NCI-H1930 (cell line): ENCODE measurements at places on chromosomes 3 and 15.

GRCh38 chr3:140258222-140258724 is 323.3 kb downstream of the CLSTN2 start:
- no peak for DNase-seq

DNA sequence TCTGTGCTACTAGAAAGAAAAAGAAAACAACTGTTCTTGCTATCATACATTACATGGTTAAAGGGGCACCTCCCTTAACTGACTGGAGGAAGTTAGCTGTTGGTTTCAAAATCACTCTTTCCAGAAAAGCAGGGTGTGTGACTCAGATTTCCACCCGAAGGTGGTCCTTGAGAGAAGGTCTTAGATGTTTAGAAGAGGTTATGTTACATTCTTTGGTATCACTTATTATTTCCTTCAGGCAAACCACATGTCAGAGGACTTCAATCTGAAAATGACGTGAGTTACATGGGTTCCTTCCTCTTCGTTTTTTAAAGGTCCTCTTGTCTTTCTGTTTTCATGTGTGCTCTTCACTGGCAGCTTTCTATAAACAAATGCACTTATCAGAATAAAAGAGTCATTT is 307.9 kb upstream of the CBLB start:
- no peak for DNase-seq

DNA sequence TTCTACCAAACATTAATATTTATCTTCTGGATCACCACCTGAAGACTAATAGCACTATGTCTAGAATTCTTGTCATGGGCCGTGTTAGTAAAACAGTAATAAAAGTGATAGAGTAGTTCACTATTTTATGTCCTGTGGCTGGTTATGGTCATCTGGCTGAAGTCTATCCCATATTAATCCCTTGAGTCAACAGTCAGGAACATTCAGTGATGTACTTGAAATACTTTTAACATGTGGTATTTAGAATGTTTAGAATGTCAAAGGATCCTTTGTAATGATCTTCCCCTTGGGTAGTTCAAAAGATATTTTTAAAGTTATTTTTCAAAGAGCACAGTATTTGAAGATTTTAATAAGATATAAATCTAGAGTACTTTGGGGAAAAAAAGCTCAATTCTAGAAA is 117.0 kb downstream of the MBNL1 start:
- DNase-seq = no peak

- no peak for DNase-seq
Measured at GRCh38 chr3:108461661-108462111, 48.7 kb downstream of the MYH15 start.

- DNase-seq = no peak
Measured at GRCh38 chr3:132445817-132446216, 28.5 kb downstream of the DNAJC13 start.

GRCh38 chr3:153209596-153209995 is 47.6 kb downstream of the RAP2B start:
- DNase-seq = no peak

- no peak for DNase-seq
Measured at GRCh38 chr3:145557405-145557804, 603.6 kb downstream of the PLOD2 start.

DNA sequence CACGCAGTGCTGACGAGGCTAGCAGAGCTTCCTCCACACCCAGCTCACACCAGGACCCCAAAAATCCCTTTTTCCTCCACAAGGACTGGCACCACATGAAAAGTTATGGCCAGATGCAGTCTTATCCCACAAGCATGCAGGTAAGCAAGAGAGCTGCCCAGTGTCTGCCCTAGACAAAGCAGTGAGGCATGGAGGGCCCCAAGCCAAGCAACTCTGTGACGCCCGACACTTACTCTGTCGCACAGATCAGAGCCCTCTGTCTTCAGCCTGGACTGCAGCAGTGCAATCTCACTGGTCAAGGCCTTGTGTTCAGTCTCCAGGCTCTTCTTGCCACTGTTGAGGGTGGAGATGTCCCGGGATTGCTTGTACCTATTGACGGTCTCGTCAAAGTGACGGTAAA is 28.7 kb downstream of the RPN1 start:
- DNase-seq = no peak

- DNase-seq = peak; percentile 4
Measured at GRCh38 chr15:36883713-36884517, 216.4 kb downstream of the MEIS2 start.

DNA sequence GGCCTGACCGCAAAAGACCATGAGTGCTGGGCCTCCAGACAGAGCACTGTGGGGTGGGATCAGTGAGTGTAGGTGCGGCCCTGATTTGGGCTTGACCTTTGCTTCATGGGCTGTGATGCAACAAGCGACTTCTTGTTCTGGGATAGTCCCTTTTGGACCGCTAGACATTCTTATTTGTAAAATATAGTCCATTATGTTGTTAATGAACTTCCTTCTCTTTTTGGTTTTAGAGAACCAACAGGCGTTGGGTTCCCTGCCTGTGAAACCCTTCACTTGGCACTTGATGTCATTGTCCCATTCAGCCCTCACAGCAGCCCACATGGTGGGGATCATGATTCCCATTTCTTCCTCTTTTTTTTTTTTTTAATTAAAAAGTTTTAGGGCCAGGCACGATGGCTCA is 15.8 kb upstream of the TRH start:
- no peak for DNase-seq

DNA sequence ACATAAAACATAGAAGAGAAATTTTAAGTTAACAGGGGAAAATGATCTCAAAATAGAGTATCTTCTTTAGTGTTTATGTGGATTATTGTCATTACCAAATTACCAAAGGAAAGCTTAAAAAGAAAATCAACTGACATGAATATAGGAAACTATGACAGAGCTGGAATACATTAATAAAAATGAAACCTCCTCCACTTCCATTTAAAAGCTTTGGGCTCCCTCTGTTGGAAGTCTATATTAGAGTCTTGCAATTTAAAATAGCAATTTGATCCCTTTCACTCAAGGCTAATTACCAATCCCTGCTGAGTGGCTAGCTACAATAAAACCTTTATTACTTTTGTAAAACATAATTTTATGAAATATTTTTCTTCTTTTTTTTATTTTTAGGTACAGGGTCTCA is 61.4 kb upstream of the IMPG2 start:
- no peak for DNase-seq

DNA sequence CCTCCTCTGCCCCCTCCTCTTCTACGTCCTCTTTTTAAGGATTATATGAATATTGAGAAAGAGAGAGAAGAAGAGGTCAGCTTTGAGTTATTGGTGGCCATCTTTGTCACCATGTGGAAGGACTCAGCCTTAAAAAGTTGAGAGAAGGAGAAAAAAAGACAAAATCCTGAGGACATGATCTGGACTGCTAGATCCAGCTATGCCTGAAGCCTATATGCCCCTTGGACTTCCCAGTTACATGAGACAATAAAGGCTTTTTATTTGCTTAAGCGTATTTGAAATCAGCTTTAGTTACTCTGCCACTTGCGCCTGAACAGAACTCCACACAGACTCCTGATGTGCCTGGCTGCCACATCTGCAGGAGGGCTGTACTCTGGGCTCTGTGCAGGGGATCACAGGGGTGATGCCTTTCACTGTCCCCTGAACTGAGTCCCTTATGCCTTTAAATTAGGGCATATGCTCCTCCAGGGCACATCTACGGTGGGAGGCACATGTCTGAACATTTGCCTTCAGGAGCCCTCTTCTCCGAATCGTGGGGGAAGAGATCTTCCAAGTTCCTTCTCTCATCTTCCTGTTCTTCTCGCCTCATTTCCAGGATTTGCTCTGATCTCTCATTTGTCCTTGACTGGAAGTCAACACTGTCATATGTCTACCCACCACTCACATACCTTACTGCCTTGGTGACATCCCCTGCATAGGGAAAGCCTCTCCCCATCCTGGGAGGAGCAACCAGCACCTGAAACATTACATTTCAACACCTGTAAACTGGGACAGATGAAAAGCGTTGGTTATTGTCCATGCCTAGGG is 14.0 kb upstream of the PLA2G4E start:
- DNase-seq = no peak

- DNase-seq = no peak
Measured at GRCh38 chr3:56655709-56656108, 27.4 kb downstream of the TASOR start.

GRCh38 chr15:69532856-69533255 is 80.2 kb downstream of the RPLP1 start:
- DNase-seq = no peak

GRCh38 chr15:38254051-38254883 is 1.6 kb downstream of the SPRED1 start:
- no peak for DNase-seq

DNA sequence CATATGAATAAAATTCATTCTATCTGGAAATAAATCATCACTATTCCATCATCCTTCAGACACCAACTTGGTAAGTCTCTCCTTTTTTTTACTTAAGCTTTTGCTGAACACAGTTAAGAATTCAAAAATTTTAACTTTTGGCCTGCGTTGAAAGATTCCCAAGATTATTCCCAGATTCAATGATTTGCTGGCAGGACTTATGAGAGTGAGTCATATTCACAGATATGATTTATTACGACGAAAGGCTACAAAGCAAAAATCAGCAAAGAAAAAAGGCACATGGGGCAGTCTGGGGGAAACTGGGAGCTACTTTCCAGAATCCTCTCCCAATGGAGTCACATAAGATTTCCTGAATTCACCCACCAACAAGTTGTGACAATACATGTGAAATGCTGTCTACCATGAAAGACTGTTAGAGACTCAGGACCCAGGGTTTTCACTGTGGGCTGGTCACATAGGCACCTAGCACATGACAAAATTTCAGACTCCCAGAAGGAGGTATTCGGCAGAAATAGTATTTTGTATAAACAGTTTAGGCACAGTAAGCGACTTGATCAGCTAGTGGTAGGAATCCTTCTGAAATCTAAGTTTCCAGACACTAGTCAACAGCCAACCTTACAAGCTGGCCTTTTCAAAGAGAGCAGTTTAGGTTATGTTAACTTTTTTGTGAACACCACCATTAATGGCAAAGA is 82.1 kb downstream of the DLG1 start:
- DNase-seq = no peak

DNA sequence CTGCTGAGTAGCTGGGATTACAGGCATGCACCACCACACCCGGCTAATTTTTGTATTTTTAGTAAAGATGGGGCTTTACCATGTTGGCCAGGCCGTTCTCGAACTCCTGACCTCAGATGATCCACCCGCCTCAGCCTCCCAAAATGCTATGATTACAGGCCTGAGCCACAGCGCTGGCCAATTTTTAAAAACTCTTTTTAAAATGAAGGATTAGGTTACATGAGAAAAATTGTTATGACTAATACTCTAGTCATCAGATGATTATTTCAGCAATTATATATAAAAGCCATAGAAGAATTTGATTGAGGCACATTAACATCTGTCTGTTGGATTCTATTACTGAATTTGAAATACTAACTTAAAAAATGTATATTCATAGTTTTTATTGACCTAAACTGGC is 134.1 kb upstream of the MNS1 start:
- DNase-seq = no peak

DNA sequence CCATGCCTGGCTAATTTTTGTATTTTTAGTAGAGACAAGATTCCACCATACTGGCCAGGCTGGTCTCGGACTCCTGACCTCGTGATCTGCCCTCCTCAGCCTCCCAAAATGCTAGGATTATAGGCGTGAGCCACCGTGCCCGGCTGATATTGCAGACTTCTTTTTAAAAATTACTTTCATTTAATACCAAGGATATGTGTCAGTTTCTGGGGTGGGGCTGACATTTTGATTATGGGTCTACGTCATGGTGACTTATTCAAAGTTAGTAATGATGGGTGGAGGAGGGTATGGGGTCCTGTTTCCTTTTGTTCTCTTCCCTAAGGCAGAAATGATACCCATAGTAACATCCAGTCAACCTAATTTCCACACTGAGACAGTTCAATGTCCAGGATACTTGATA is 34.7 kb downstream of the GBE1 start:
- no peak for DNase-seq

- DNase-seq = no peak
Measured at GRCh38 chr3:100033184-100033583, 81.1 kb downstream of the FILIP1L start.

GRCh38 chr3:133487920-133488540 is 85.5 kb upstream of the CDV3 start:
- no peak for DNase-seq

DNA sequence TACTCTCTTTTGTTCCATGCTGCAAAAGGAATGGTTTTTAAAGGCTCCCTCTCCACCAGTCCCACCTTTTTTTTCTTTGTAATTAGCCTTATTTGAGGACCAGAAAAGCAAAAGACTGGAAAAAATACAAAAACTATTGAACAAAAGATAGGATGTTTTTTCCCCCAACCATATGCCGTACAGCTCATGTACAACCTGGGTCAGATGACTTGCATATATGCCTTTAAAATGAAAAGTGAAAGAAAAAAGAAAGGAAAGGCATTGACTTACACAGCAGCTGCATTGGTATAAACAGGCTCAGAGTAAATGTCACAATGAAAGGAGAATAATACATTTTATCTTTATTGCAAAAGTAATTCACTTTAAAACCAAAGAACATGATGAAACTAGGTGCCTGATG is 69.5 kb upstream of the CMC1 start:
- DNase-seq = no peak

- DNase-seq = no peak
Measured at GRCh38 chr3:125148836-125149235, 63.7 kb downstream of the SLC12A8 start.

- no peak for DNase-seq
Measured at GRCh38 chr15:99571299-99571698, 5.5 kb downstream of the MEF2A start.

DNA sequence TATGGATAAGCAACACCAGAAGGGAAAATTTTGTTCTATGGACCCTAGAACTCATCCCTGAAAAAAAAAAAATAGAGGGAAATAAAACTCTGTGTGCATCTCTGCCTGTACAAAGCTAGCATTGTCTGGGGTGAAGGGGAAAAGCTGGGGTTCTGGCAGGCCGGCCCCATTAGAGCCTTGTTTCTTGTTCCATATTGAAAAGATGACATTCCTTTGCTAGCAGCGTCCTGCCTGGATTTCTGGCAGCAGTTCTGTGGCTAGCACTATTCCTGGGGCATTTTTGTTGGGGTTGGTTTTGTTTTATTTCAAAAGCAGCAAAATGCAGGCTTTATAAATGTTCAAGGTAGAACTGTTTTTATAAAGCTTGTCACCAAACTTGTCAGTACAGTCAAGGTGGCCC is 45.2 kb downstream of the RARB start:
- DNase-seq = no peak

DNA sequence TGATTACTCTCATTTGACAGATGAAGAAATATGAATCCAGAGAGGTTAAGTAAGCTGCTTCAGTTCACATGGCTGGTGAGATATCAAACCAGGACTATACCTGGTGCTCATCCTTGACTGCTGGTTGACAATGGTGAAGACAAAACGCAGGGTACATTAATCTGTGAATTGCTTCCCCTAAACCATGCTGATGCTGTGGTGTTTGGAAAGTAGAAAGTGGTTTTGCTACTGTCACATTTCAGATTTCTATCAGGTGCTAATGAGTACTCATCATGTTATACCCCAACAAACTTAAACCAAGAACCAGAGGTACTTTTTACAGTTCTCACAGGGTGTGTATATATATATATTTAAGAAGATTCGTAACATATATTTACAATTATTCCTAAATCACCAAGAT is 85.0 kb upstream of the PRTG start:
- no peak for DNase-seq

GRCh38 chr3:44208086-44208485 is 33.6 kb upstream of the TOPAZ1 start:
- DNase-seq = no peak
